IPS DF 19.7 (cell line): ENCODE measurements at places on chromosomes 12 and 14.

- no peak for DNase-seq
Observed at GRCh38 chr14:76196980-76197695, 45.4 kb downstream of the GPATCH2L start.

DNA sequence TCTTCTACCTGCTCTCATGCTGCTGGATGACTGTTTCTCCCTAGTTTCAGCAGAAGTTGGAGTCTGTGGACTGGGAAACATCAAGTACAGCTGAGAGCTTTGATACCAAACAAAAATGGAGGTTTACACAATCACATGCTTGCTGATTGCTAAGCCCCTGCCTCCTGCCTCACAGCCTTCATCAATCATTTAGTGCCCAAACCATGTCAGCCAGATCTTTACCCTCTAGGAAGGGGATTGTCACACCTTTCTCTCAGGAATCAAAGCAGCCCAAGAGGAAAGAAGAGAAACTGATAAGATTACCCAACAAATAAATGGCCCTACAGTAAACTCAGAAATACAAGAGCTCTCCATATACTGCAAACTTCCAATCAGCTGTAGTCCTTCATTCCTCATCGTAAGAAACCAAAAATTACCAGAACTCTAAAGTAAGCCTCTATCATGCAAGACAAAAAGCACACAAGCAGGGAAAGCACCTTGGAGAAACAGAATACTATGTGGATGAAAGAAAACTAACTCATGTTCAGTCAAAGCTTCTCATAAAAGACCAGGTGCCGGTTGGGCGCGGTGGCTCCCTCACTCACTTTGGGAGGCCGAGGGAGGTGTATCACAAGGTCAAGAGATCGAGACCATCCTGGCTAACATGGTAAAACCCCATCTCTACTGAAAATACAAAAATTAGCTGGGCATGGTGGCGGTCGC lies 63.6 kb upstream of the RESF1 start:
- DNase-seq, result no peak

DNA sequence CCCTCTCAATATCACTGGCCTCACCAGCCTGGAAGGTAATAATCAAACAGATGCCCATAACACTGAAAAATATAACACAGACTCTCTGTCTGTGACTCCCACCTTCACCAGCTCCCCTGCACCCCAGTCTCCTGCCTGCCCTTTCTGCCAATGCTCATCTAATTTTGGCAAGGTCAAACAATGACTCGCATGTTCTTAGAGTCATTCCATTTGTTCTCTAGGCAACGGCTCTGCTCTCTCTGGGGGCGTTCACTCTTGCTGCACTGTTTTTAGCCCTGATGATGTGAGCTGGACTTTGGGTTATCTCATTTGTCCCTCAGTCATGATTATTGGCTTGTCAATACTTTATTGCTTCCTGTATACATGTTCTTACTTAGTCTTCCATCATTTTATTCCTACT lies 691.8 kb downstream of the FLRT2 start:
- no peak for DNase-seq

- DNase-seq, result no peak
Observed at GRCh38 chr12:28601570-28602058, 411.4 kb downstream of the CCDC91 start.

DNA sequence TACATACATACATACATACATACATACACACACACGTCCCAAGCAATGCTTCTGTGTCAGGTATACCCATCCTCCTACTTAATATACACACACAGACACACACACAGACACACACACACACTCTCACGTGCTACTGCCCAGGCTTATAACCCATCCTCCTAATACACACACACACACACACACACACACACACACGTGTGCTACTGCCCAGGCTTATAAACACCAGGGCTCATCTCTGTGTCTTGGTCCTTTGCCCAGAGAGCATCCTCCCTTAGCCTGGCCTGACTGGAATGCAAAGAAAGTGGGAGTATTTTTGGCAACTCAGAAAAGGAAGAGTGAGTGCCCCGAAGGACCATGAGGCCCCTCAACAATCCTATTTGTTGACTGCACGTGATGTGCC lies 129.0 kb downstream of the RBM19 start:
- DNase-seq, result no peak
